ENCODE measurements at places on chromosomes 2 and 18. TPM values are rescaled to one million over a fixed set of nuclear protein-coding genes. Genes with fewer than 3 reads are reported as not detected.

REG3A gene
- total RNA-seq, result not detected

DNA sequence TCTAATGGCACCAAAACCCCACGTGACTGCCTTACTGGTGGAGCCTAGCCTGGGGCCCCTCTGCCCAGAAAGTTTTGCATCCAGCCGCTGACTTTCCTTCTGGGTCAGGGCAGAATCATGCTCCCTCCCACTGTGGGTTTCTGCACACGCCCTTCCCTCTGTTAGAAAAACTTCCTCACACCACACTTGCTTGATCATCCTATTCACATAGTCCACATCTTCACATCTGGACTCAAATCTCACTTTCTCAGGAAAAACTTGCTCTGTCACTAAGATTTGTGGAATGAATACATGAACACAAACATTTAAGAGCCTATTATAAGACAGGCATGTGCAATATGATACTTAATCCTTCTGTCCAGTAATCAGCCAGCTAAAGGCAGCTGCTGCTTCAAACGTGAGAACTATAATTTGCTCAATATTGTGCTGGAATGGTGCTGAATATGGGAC lies 274.7 kb downstream of the RND3 start:
- no peaks in the 10 kb centered on the region for H3K27me3 ChIP-seq
- no peak for DNase-seq
- no peak overlapping the region for H3K27ac ChIP-seq
- H3K4me1 ChIP-seq, result no peaks in the 10 kb centered on the region
- no peak overlapping the region for H3K4me3 ChIP-seq

- H3K27ac ChIP-seq, result no peak overlapping the region
- no peaks in the 10 kb centered on the region for H3K27me3 ChIP-seq
- H3K36me3 ChIP-seq, result no peaks in the 10 kb centered on the region
- DNase-seq, result no peak
Observed at GRCh38 chr2:167592441-167592840, 655.0 kb downstream of the STK39 start.

C18orf32 gene
- total RNA-seq, result 21.8 TPM

DNA sequence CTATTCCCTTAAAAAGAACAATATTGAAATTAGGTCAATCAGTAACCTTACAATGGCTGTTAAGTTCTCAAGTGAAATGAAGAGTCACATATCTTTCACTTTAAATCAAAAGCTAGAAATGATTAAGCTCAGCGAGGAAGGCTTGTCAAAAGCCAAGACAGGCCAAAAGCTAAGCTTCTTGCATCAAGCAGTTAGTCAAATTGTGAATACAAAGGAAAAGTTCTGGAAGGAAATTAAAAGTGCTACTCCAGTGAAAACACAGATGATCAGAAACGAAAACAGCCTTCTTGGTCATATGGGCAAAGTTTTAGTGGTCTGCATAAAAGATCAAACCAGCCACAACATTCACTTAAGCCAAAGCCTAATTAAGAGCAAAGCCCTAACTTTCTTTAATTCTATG lies 402.6 kb upstream of the ZEB2 start:
- H3K27me3 ChIP-seq, result no peaks in the 10 kb centered on the region
- no peak for DNase-seq
- no peaks in the 10 kb centered on the region for H3K36me3 ChIP-seq

- no peaks in the 10 kb centered on the region for H3K36me3 ChIP-seq
- H3K4me3 ChIP-seq, result no peak overlapping the region
- no peaks in the 10 kb centered on the region for H3K4me1 ChIP-seq
- H3K27me3 ChIP-seq, result no peaks in the 10 kb centered on the region
Observed at GRCh38 chr18:31275722-31276463, 42.1 kb upstream of the DSG1 start.

CNTNAP5 gene
- total RNA-seq, result not detected

DNA sequence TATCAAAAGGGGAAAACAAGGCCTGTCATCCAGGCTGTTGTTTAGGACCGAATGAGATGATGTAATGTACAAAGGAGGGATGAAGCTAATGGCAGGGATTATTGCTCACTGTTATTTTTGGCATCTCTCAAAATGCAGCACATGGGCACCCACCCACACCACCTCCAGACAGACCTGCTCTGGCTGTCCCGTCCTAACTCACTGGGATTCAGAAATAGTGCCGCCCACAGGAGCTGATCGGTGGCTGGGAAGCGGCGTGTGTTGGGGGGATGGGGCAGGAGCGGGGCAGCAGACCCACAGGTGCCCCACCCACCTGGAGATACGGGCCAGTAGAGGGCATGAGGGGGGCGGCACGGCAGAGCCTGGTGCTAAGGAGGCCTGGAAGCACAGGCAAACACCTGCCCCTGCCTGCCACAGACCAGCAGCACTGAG lies 52.2 kb downstream of the CRACDL start:
- DNase-seq, result no peak
- no peak overlapping the region for H3K4me3 ChIP-seq
- no peak overlapping the region for H3K27ac ChIP-seq
- peaks cover 2% of the 10 kb centered on the region for H3K36me3 ChIP-seq

SLC35F5 gene
- total RNA-seq, result 21.3 TPM

WIPF1 gene
- 391 TPM for total RNA-seq
